Hematopoietic multipotent progenitor cell treated with erythropoietin and hydrocortisone succinate and interleukin-3 and kit ligand, for 4 days (in vitro differentiated cells): ENCODE measurements at places on chromosomes 7 and 10.

DNA sequence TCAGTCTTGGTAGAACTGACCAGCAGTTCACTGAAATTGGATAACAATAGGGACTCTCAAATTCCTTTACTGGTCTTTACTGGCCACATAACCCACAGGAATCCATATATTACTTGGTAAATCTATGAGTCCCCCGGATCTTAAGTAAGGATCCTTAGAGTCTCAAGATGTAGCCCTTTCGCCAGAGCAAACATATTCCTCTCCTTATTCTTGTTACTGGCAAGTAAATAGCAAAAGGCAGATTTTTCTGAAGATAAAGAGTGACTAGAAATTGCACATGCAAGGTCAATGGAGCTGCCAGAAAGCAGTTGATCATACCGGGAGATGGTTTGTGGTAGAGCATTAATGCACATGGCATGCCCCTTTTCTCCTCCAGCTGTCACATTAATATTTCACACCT is 283.0 kb downstream of the HDAC9 start:
- DNase-seq = no peak

GRCh38 chr7:111173990-111174389 is 83.1 kb downstream of the LRRN3 start:
- DNase-seq = no peak

DNA sequence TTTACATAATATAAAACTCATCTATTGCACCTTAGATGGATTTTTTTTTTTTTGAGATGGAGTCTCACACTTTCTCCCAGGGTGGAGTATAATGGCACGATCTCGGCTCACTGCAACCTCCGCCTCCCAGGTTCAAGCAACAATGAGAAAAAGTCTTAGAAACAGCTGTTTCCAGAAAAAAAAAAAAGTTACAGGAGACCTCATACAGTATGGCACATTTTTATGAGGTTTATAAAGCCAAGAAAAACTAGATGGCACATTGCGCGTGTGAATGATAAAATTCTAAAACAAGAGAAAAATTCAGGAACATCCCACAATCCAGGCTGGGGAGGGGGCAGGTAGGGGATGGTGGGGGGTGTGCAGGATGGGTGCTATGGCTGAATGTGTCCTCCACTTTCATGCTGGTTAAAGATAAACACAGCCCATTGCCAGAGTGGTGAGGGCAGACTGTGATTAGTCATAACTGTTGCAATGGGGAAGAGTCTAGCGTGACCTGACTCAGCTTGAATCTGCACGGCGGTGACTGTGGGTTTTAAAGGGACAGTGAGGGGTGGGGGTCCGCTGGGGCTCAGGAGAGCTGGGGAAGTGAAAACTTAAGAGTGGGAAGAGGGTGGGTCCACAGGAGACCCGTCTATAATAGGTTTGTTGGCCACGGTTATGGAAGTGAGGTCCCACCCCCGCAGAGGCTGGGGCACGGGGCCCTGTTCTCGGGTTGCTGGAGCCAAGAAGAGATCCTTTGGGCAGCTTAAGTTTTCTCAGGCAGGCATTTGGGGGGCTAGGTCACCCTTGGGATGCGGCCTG is 11.9 kb upstream of the LRRC27 start:
- DNase-seq = peak; percentile 93

- no peak for DNase-seq
Measured at GRCh38 chr10:107425931-107426553, 261.5 kb upstream of the SORCS1 start.

DNA sequence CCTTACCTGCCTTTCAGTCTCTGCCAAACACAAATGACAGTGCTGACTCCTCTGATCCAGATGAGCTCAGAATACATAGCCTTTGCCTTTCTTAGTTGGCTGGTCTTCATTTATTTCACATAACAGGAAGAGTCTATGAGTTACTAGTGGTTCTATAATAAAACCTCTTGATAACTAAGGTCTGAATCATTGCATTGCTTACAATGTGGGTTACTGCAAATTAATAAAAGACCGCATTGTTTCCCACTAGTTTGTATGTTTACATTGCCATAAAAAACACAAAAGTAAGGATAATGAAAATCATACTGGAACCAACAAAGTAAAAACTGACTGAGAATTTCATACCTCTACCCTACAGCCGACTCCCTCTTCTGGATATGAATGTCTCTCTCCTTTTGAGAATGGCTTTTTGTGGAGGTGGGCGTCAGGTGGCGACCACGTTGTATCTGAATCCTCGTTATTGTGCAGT is 62.0 kb upstream of the AKR1E2 start:
- no peak for DNase-seq

DNA sequence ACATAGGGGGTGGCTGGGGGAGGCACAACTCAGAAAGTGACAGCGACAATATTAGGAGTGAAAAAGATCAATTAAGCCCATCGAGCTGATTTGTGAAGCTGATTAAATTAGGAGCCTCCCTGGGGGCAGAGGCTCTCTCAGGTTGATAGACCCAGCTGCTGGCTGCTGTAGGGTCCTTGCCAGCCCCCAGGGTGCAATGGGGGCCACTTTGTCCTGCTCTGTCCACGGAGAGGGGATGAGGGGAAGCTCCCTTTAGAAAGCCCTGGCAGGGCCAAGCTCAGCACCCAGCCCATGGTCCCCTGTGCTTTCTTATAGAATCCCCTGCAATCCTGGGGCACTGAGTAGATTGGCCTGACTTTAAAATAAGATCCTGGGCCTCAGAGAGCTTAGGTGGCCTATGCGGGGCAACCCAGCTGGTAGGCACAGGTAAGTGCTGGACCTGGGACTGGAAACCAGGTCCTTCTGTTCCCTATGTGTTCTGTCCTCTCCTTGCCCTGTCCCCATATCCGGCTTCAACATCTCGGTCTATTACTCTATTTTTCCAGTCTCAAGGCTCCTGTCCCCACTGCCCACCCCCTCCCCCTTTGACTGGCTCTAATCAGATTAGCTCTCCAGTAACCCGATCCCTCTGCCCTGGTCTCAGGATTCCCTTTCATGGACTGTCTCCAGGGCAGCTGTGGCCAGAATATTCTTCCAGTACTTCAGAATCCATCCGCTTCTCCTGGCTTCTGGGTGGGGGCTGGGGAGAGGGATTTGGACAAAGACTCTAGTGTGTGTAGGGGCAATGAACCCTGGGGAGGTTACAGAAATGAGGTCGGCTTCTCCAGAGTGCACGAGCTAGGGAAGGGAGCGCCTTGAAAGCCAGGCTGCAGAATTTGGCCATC is 259.6 kb downstream of the RPS24 start:
- no peak for DNase-seq

DNA sequence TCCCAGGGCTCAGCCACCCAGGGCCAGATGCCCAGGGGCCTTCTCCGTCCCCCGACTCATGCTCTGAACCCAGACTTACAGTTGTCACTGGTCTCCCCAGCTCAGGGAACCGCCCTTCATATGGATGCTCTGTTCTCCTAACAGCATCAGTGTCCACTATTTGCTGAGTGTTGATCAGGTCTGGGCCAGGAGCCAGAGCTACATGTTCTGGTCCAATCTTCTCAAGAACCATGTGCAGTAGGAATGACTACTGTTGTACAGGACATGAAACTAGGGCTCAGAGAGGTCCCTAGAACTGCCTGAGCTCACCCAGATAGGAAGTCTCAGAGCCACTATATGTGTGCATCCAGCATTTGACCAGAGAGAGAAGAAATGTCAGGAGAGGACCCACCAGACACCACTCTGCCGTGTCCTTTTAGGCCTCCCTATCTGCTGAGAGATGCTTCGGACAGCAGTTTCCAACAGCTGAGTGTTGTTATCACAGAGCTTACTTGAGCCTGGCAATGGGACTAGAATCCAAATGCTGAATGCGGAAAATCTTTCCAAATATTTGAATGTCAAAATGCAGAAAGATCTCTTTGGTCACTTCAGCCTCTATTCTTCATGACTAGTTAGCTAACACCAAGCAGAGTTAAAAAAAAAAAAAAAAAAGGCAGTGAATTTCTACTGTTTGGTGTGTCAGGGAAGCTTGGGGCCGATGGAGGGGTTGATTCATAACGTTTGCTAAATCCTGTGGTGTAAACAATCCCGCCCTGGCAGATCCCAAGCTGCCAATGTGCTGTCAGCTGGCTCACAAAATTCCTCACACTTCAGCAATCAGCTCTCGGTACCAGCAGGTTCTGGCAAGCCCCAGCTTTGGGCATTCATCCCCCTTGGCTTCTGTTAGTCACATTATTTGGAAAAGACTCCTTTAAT is 246.1 kb downstream of the TNS3 start:
- no peak for DNase-seq

DNA sequence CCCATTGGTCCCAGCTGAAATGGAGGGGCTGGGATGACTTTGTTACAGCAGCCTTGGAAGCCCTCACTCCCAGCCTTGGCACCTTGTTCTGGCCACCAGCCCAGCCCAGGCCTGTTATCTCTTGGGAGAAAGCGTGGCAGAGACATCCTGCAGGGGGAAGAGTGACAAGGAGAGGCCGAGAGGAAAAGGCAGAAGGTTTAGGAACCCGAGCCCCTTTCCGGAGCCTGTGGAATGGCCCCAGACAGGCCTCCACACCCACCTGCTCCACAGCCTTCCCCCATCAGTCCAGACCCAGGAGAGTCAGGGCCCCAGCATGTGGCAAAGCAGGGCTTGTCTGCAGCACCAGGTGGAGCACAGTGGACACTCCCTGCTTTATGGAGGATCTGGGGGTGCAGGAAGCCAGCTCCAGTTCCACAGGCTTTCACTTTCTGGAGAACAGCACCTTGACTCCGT is 24.1 kb upstream of the TRIM8 start:
- no peak for DNase-seq

GRCh38 chr7:106466867-106467266 is 182.1 kb upstream of the NAMPT start:
- DNase-seq = no peak

DNA sequence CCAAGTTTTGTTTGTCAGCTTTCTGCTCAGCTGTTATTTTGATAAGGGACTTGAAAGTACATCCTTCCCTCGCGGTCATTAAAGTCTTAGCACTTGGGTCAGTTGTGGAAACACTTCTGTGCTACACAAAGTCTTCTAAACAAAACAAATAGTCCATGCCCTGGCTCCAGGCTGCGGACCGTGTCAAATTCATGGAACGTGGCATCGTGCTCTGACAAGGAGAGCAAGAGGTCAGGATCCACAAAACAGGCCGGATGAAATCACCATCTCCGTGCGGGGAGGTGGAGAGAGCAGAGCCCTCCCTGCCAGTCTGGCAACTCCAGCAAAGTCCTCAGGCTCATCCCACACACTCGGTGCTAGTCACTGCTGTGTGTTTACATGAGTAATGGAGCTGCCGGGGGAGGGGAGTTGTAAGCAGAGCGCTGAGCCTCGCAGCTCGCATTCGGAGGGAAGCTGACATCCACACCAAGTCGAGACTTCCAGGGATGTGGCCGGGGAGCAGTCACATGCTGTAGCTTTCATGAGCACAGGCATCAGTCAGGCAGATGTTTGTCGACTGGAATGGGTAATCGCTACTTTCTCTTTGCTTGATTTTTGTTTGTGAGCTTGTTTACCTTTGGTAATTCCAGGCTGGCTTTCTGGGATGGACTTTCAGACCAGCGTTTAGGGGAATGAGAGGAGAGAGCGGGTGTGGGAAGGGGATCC is 147.6 kb downstream of the ARID5B start:
- DNase-seq = no peak

DNA sequence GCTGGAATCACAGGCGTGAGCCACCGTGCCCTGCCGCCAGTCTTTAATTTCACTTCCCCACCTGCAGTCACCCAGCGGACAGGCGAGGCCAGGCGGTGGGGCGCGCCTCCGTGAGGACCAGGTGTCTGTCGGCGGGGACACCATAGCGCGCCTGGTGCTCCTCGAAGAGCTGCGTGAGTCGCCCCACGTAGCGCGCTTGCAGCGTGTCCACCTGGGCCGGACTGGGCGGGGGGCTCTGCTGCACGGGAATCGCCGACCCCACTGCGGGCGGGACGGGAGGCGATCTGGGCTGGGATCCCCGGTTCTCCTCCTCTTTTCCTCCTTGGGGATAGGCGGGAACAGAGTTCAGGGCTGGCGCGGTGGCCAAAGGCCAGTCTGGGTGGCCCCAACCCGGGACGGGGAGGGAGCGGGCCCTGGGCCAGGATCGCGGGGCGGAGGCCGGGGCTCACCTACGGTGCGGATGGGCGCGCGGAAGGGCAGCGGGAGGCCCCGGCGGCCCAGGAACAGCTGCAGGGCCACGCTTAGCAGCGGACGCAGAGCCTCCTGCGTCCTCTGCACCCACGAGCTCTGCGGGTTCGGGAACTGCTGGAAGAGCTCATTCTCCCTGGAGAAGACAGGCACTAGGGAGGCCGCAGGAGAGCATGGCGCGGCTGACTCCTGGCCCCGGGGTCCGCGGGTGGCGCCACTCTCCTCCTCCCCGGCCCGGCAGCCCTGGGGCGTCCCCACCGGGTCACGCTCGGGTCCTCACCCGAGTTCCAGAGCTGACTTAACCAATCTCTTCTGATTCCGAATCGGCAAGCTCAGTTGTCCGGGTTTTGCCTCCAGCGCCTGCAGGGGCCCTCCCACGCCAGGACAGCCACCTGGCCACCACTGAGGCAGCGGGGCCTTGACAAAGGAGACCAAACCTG is 1.1 kb upstream of the MOGAT3 start:
- DNase-seq = no peak

- DNase-seq = no peak
Measured at GRCh38 chr10:56319386-56319785, 41.7 kb downstream of the ZWINT start.

- peak; percentile 73 for DNase-seq
Measured at GRCh38 chr10:77111611-77112550, 525.7 kb downstream of the KCNMA1 start.

GRCh38 chr10:122911889-122912484 is 1.6 kb downstream of the FAM24A start:
- peak; percentile 81 for DNase-seq

DNA sequence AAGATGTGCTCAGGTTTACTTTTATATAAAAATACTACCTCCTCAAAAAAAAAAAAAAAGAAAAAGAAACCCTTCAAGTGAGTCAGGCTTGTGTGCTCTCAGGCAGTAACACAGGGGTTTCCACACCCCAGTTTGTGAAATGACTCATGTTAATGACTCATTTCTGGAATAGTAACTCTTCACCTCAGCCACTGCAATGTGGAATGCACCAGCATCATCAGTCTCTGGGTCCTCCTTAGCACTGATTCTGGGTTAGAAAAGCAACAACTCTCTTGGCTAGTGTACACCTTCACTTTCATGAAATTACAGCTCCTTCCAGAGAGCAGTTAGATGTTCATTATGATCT is 110.6 kb downstream of the EMX2 start:
- DNase-seq = no peak

DNA sequence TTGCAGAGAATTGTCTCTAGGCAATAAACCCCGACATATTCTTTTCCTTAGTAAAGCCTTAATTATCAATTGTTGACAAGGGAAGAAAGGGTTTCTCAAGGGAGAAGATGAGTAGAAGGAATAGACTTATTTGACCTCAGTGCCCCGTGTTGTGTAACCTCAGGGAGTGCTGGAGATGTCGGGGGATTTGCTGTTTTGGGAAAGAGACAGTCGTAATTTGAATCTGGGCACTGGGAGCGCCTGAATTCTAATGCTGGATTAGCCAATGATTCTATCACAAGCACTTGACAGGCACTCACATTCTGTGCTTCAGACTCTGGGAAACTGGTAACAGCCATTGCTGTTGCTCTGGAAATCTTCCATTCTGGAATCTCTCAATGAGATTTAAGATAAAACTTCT is 13.8 kb upstream of the LMOD2 start:
- DNase-seq = no peak
